Naive thymus-derived CD8-positive, alpha-beta T cell (primary cell): ENCODE measurements at places on chromosomes 1 and 21.
A peak's percentile ranks its signal among the peaks of the same experiment; 100 is the strongest.

GRCh38 chr1:105678334-105678733 lies 1378.1 kb upstream of the PRMT6 start:
- H3K36me3 ChIP-seq, result no peaks in the 10 kb centered on the region
- no peaks in the 10 kb centered on the region for H3K4me1 ChIP-seq
- no peaks in the 10 kb centered on the region for H3K27me3 ChIP-seq

GRCh38 chr1:186275822-186276221 lies 99.2 kb downstream of the TPR start:
- no peaks in the 10 kb centered on the region for H3K27me3 ChIP-seq
- H3K4me3 ChIP-seq, result no peak overlapping the region

DNA sequence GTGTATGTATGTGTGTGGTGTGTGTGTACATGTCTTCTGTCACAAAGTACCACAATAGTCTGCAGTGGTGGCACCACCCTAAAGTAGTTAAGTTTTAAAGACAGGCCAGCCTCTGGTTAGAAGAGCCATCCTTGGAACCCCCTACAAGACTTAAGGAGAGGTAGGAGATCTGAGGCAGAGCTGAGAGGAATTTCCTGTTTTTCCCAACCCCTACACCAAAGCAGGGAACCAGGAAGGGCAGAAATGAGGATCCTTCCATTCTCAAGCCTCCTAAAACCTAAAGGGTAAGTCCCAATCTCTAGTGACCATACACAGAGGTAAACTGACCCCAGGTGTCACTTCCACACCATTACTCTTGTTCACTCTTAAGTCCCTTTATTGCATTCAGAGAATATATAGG lies 11.1 kb downstream of the PEA15 start:
- no peak overlapping the region for H3K27ac ChIP-seq
- H3K36me3 ChIP-seq, result peaks cover 88% of the 10 kb centered on the region
- DNase-seq, result no peak
- peaks cover 3% of the 10 kb centered on the region for H3K4me1 ChIP-seq
- H3K27me3 ChIP-seq, result no peaks in the 10 kb centered on the region
- H3K4me3 ChIP-seq, result no peak overlapping the region

DNA sequence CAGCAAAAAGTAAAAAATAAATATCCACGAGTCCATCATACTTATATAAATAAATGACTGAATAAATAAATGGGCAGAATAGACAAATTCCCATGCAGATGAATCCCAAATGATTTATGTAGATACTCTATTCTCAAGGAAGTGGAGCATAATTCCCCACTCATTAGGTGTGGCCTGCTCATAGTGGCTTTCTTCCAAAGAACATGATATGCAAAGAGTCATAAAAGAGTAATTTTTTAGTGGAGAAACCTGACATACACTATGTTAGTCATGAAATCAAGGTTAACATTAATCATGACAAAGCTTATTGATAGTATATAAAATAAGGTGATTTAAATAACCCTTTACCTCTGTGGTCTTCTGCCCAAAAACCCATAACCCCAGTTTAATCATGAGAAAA lies 298.9 kb downstream of the DPYD start:
- no peaks in the 10 kb centered on the region for H3K27me3 ChIP-seq
- H3K4me3 ChIP-seq, result no peak overlapping the region
- H3K36me3 ChIP-seq, result peaks cover 5% of the 10 kb centered on the region
- peaks cover 3% of the 10 kb centered on the region for H3K4me1 ChIP-seq
- no peak overlapping the region for H3K27ac ChIP-seq

DNA sequence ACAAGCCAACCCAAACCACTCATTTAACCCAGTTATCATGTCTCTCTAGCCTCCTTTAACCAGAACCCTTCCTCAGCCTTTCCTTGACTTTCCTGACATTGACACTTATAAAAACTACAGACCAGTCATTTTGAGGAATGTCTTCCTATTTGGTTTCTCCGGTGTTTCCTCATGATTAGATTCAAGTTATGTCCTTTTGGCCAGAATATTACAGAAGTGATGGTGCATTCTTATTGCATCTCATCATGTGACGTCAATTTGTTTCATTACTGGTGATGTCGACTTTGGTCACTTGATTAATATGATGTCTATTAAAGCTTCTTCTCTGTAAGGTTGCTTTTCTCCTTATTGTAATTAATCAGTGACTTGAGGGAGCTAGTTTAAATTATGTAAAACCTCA lies 6.1 kb upstream of the RCSD1 start:
- DNase-seq, result no peak
- H3K4me1 ChIP-seq, result peaks cover 75% of the 10 kb centered on the region
- H3K27me3 ChIP-seq, result no peaks in the 10 kb centered on the region

DNA sequence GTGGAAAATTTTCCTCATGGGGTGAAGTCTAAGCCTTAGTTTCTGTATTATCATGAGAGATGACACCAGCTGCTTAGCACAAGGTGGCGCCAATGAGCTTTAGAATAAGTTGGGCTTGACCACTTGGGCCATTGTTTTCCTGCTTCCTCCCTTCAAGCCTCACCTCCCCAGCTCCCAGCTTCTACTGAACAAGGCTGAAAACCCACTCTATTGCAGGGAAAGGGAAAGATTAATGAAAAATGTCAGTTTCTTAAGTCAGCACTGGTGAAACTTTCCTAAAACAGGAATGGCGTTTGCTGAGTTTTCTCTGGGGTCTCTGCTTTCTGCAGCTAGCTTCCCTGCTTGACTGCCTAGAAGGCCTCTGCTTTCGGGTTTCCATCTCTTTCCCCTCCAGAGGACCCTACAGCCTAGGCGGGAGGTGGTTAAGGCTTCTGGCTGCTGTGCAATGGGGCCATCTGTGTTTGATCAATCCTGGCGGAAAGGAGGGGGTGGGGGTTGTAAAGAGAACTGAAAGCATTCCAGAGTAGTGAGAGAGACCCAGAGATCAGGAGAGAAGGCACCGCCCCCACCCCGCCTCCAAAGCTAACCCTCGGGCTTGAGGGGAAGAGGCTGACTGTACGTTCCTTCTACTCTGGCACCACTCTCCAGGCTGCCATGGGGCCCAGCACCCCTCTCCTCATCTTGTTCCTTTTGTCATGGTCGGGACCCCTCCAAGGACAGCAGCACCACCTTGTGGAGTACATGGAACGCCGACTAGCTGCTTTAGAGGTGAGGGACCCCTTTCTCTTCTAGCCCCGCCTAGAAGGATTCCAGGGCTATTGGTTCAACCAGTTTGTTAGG lies at the start of gene OLFML3:
Gene OLFML3 (plus strand): TSS at position 612 of the 840 bp plus-strand sequence. CDS start 43 bp downstream, at position 655.
- no peaks in the 10 kb centered on the region for H3K27me3 ChIP-seq
- no peak within 1 kb of the TSS for H3K4me3 ChIP-seq
- peak within 1 kb of the TSS; percentile 34 for H3K27ac ChIP-seq
- DNase-seq, result no peak

- H3K4me3 ChIP-seq, result no peak overlapping the region
- H3K36me3 ChIP-seq, result no peaks in the 10 kb centered on the region
- H3K27me3 ChIP-seq, result no peaks in the 10 kb centered on the region
- no peaks in the 10 kb centered on the region for H3K4me1 ChIP-seq
- no peak overlapping the region for H3K27ac ChIP-seq
Observed at GRCh38 chr1:44377925-44378784, 23.1 kb upstream of the ERI3 start.

- no peaks in the 10 kb centered on the region for H3K27me3 ChIP-seq
- peaks cover 3% of the 10 kb centered on the region for H3K4me1 ChIP-seq
- H3K27ac ChIP-seq, result no peak overlapping the region
- H3K36me3 ChIP-seq, result no peaks in the 10 kb centered on the region
- H3K4me3 ChIP-seq, result no peak overlapping the region
- no peak for DNase-seq
Observed at GRCh38 chr1:167797015-167797414, 75.2 kb downstream of the MPZL1 start.

DNA sequence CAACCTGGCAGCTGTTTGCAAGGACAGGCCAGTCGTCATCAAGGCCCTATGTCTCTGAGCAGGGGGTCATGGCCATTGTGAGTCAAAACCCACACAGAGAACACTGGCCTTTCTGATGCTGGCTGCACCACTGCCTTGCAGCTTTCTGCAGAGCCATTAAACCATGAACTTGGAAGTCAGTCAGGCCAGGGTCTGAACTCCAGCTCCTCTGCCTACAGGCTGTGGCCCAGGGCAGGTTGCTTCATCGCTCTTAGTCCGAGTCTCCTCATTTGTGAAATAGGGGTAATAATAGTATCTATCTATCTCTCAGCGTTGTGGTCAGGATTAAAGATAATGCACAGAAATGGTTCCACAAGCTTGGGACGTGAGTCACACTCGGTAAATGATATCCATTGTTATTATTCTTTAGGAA lies 35.8 kb upstream of the HIVEP3 start:
- H3K4me1 ChIP-seq, result peaks cover 6% of the 10 kb centered on the region
- no peak overlapping the region for H3K27ac ChIP-seq
- H3K27me3 ChIP-seq, result no peaks in the 10 kb centered on the region
- no peaks in the 10 kb centered on the region for H3K36me3 ChIP-seq
- H3K4me3 ChIP-seq, result no peak overlapping the region

DNA sequence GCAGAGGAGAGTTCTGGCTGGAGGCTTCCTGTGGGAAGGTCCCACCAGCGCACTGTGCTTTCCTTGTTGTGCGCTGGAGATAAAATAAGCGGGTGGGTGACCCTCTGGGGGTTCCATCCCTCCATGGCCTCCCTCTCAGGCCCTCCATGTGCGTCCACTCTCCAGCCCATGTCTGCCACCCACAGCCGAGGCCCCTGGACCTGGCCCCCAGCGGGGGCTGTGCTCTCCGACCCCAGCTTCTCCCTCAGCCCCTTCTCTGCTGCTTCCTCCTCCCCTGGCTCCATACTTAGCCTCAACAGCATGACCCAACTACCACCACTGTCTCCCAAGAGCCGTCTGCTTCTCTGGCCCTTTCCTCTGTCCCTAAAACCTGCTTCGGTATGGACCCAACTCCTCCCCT lies 61.4 kb downstream of the GNG4 start:
- peaks cover 27% of the 10 kb centered on the region for H3K27me3 ChIP-seq
- H3K4me3 ChIP-seq, result no peak overlapping the region
- H3K4me1 ChIP-seq, result no peaks in the 10 kb centered on the region
- peaks cover 6% of the 10 kb centered on the region for H3K36me3 ChIP-seq

- H3K4me1 ChIP-seq, result peaks cover 53% of the 10 kb centered on the region
- H3K27me3 ChIP-seq, result no peaks in the 10 kb centered on the region
- peak; percentile 31 for DNase-seq
- peak overlapping the region; percentile 84 for H3K4me3 ChIP-seq
- H3K36me3 ChIP-seq, result no peaks in the 10 kb centered on the region
Observed at GRCh38 chr21:45550522-45551210, 8.4 kb upstream of the SLC19A1 start.

DNA sequence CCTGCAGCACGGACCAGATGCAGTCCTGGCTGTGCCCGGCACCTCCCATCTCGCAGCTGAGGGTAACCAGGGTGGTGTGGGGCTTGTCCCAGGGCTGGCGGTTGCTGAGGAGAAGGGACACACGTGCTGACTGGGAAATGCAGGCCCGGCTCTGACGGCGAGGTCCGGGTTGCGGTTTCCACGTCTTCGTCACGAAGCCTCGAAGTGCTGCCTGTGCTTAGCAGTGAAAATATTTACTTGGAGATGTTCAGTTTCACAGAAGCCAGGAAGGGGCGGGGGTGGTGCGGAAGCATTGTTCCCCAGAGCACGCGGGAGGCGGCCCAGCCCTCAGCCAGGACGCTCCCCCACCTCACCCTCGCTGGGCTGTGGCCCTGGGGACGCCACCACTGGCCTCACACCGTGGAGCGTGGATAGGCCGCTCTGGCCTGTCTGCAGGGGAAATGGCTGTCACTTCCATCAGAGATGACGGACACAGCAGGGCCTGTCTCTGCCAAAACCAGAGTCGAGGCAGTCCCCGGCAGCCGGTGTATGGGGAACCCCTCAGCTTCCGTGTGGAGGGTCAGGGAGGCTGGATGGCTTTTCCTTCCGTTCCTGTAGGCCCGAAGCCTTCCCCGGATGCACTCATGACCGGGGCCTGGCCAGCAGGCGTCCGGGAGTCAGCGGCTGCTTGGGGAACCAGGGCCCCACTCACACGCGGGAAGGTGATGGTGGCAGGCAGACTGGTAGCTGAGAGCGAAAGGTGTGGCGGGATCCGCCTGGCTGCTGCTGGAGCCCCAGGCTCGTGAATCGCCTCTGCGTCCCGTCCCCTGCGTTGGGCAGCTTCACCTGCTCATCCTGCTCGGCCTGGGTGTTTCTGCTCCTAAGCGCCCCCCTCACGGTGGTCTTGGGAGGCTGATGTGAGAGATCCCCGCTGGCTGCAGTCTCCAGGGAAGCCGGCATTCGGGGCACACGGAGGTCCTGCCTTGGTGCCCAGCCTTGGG lies 14.7 kb upstream of the POFUT2 start:
- no peaks in the 10 kb centered on the region for H3K36me3 ChIP-seq
- H3K27ac ChIP-seq, result peak overlapping the region; percentile 90

DNA sequence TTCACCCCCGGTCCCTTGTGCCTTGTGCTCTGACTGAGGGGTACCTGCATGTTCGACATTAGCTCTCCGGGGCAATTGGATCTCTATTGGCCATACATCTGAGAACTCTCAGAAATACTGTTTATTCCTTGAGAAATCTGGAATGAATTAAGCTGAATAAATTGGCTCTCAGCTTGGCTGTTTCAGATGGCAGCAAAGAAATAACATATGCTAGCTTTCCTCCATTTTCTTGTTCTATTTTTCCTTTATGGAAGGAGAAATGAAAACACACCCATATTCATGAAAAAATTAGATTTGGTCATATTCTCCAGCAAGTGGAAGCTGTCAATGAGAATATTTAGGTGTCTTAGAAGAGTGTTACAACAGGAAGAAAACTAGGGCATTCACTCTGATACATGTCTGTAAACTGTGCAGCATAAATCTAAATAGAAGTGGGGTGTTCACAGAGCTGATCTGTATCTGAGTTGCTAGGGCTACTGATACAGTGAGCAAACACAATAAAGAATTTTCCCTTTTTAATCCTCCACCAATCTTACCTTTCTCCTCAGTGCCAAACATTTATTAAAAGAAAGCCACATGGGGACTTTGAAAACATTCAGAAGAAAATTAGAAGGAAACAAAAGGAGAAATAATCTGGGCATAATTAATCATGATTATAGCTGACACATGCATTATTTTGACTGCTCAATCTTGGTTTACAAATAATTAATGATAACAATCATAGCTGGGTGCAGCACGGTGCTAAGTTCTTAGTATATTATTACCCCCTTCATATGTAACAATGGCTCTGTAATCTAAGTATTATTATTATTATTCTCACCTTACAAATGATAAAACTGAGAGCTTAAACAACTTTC lies 671.9 kb upstream of the USP24 start:
- peaks cover 4% of the 10 kb centered on the region for H3K27me3 ChIP-seq
- H3K27ac ChIP-seq, result no peak overlapping the region
- DNase-seq, result no peak
- no peak overlapping the region for H3K4me3 ChIP-seq
- H3K4me1 ChIP-seq, result no peaks in the 10 kb centered on the region

DNA sequence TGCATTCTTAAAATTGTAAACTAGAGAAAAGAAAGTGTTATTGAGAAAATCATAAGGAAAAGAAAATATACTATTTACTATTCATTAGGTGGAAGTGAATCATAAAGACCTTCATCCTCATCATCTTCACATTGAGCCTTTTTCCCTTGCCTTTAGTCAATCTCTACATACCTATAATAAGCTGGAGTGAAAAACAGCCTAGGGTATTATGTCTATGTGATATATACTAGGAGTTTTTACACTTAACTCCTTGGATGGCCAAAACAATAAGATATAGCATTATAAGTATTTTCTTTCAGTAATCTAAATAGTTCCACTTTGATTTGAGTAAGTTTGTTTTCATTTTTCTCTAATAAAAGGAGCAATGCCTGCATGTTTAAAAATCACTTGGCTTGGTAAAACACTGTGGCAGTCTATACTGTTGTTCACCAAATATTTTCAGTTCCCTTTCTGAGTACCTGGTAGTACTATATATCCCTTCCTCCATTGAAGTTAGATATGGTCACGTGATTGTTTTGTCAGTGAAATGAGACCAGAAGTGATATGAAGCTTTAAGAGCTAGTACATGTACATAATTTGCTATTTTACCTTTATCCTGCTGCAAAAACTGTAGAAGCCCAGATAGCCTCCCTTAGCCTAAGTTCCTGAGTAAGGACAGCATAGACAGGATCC lies 78.3 kb downstream of the CLEC20A start:
- no peak overlapping the region for H3K4me3 ChIP-seq
- no peak overlapping the region for H3K27ac ChIP-seq
- H3K36me3 ChIP-seq, result no peaks in the 10 kb centered on the region
